ENCODE measurements at places on chromosomes 5 and 9. TPM values are rescaled to one million over a fixed set of nuclear protein-coding genes. Genes with fewer than 3 reads are reported as not detected.
A peak's percentile ranks its signal among the peaks of the same experiment; 100 is the strongest.

Gene SLC6A3
- total RNA-seq: not detected

Gene NMUR2
- total RNA-seq: not detected

Gene PLAC8L1
- total RNA-seq: 0.49 TPM

Gene DAB2IP
- 50.7 TPM for total RNA-seq

GRCh38 chr5:159458217-159458711 is 128.0 kb upstream of the IL12B start:
- no peaks in the 10 kb centered on the region for H3K4me1 ChIP-seq
- no peak overlapping the region for H3K27ac ChIP-seq
- no peaks in the 10 kb centered on the region for H3K27me3 ChIP-seq
- no peak overlapping the region for H3K4me3 ChIP-seq
- DNase-seq: no peak

DNA sequence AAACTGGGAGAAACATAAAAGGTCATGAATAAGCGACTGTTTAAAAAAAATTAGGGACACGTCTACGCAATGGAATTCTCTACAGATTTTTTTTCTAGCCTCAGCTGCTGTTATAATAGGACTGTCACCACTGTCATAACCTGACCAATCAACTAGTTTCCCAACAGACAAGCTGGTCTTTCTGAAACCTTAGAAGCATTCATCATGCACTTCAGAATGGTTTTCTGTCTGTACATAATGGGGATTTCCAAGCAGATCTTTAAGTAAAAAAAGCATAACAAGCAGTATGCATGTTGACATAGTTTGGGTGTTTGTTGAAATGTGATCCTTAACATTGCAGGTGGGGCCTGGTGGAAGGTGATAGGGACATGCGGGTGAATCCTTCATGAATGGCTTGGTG is 58.3 kb upstream of the SEMA6A start:
- no peak overlapping the region for H3K4me3 ChIP-seq
- DNase-seq: no peak
- no peak overlapping the region for H3K27ac ChIP-seq
- H3K4me1 ChIP-seq: peaks cover 3% of the 10 kb centered on the region
- H3K36me3 ChIP-seq: no peaks in the 10 kb centered on the region
- no peaks in the 10 kb centered on the region for H3K27me3 ChIP-seq

DNA sequence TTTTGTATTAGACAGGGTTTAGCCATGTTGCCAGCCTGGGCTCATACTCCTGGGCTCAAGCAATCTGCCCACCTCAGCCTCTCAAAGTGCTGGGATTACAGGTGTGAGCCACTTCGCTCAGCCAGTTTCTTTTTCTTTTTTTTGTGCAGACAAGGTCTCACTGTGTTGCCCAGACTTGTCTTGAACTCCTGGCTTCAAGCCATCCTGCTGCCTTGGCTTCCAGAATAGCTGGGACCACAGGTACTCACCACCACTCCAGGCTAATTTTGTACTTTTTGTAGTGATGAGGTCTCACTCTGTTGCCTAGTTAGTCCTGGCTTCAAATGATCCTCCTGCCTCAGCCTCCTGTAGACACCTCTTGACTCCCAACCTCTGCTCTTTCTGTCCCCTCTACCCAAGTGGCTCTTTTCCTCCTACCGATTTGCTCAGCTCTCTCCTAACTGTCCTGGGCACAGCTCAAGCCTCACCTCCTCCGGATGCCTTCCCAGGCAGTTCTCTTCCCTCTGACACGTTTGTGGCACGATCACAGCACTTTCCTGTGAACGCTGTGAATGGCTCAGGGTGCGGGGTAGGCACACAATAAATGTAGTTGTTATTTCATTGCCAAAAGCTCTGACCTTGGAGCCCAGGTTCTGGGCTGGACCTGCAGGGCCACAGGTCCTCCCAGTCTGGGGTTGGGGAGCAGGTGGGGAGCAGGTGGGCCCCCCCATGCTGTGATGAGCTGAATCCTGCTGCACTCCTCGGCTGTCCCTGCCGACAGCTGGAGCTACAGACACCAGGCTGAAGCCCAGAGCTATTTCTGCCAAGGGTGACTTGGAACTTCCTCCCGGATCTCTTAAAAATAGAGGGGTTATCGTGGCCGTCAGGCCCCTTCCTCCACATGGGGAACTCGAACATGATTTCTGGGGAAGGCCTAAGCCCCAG is 23.9 kb downstream of the GFI1B start:
- peaks cover 12% of the 10 kb centered on the region for H3K4me1 ChIP-seq
- H3K27me3 ChIP-seq: peaks cover 78% of the 10 kb centered on the region

DNA sequence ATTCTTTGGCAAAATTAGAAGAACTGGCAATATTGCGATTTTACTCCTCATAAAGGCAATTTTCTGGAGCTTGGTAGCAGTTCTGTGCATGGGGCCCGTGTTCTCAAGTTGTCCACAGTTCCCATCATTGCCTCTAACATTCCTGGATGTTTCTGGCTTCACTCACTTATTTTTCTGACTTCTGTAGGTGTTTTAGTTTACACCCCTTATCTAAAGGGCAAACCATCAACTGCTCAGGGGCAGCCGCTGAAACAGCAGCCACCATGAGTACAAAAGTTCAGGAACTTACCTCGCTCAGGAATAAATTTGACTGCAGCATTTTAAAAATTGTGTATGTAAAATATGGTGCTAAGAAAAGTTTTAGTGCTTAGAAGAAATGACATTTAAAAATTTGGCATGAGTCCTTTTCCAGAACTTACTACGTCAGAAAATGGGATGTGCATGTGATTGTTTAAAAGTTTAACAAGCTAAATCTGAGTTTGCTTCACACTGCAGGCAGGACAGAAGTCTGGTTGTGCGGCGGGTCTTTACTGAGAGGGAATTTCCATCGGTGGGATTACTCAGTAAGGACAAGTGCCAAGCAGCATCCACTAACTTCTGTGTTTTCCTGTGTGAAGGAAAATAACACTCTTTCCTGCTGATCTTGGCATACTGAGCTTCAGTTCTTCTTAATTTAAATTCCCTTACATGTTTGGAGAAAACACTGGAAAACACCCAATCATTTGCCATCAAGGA is 261.7 kb downstream of the MAT2B start:
- no peak overlapping the region for H3K27ac ChIP-seq
- no peak overlapping the region for H3K4me3 ChIP-seq
- no peak for DNase-seq
- H3K36me3 ChIP-seq: no peaks in the 10 kb centered on the region

DNA sequence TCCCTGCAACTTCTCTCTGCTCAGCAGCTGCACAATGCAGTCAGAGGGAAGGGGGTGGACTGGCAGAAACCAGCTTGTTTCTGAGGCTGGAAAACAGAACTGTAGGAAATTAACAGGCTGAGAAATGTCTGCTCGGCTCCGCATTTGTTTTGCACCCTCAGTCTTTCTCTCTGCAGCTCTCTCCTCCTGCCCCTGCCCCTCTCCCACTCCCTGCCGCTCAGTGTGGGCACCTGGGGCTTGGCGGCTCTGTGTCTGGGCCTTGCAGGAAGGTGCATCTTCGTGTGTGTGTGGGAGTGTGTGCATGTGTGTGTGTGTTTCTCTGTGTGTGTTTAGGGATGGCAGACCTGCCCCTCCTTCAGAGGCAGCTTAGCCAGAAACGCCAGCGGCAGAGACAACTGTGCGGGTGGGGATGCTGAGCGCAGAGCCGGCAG is 53.0 kb downstream of the PCDH1 start:
- H3K27ac ChIP-seq: no peak overlapping the region
- DNase-seq: no peak
- peaks cover 31% of the 10 kb centered on the region for H3K27me3 ChIP-seq
- peaks cover 4% of the 10 kb centered on the region for H3K36me3 ChIP-seq
- no peak overlapping the region for H3K4me3 ChIP-seq

DNA sequence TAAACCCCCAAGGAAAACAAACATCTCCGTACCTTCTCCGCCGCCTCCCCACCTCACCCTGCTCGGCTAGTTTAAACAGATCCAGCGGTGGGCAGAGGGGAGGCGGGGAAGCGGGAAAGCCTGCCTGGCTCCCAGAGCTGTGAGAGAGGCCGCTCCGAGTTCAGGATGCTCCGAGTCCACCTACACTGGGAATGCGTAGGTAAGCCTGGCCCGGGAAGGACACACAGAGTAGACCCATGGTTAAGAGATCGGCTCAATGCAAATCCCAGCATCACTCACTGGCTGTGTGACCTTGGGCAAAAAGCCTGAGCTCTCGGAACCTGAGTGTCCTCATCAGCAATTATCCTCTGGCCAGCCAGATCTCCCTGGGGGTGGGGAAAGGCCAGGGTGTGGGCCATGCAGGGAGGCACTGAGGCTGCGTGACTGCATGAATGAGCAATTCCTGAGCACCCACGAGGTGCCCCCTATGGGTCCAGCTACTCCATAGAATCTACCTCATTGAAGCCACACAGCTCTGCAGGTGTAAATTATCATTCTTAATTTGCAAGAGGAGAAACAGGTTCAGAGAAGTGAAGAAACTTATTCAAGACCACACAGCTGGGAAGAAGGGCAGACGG is 30.5 kb upstream of the LMX1B start:
- H3K36me3 ChIP-seq: no peaks in the 10 kb centered on the region
- no peak for DNase-seq
- peaks cover 20% of the 10 kb centered on the region for H3K4me1 ChIP-seq
- peaks cover 12% of the 10 kb centered on the region for H3K27me3 ChIP-seq
- no peak overlapping the region for H3K4me3 ChIP-seq

DNA sequence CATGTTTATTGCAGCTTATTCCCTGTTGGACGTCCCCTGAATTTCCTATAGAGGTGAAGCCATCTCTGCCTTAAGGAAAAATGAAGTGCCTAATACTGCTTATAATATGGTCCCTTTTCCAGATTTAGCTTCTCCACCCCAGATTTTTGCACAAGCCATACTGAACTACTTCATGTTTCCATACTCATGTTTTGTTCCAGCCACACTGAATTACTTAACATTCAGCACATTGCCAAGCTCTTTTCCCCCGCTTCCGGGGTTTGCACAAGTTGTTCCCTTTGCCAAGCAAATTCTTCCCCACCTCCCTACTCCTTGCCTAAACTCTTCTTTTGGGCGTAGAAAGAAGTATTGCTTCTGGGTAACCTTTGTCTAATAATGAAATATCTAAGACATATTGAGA is 1.7 kb upstream of the CNTRL start:
- peak overlapping the region; percentile 86 for H3K27ac ChIP-seq
- no peaks in the 10 kb centered on the region for H3K27me3 ChIP-seq

- H3K27me3 ChIP-seq: peaks cover 10% of the 10 kb centered on the region
- no peak for DNase-seq
- H3K27ac ChIP-seq: no peak overlapping the region
- H3K4me3 ChIP-seq: no peak overlapping the region
- no peaks in the 10 kb centered on the region for H3K36me3 ChIP-seq
These were observed 603.8 kb downstream of the TLE4 start for GRCh38 chr9:80175286-80176150.

DNA sequence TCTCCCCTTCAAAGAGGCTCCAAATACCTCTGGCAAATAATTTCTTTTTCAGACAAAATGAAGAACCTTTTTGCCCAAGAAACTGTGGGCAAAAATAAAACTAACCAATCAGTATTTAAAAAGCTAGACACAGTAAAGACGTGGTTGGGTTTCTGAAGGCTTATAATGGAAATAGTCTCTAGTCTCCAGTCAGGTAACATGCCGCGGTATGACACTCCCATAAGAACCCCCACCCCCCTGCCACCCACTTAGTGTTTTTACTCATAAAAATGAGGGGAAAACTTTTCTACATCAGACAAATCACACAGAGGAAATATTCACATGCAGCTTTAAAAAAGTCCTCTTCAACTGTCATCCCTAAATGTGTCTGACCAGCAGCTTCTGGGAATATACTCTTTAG is 105.3 kb downstream of the THBS4 start:
- no peak overlapping the region for H3K4me3 ChIP-seq
- peaks cover 14% of the 10 kb centered on the region for H3K36me3 ChIP-seq
- H3K4me1 ChIP-seq: peaks cover 38% of the 10 kb centered on the region
- H3K27me3 ChIP-seq: no peaks in the 10 kb centered on the region
- no peak for DNase-seq
- peak overlapping the region; percentile 90 for H3K27ac ChIP-seq

- H3K36me3 ChIP-seq: no peaks in the 10 kb centered on the region
- H3K4me1 ChIP-seq: peaks cover 59% of the 10 kb centered on the region
- H3K27ac ChIP-seq: peak overlapping the region; percentile 97
- no peaks in the 10 kb centered on the region for H3K27me3 ChIP-seq
- no peak for DNase-seq
- peak overlapping the region; percentile 85 for H3K4me3 ChIP-seq
These were observed 529 bp downstream of the UBAC1 start for GRCh38 chr9:135960411-135961276.

All from left ventricle myocardium inferior (tissue), 1 donor.